ENCODE measurements at places on chromosomes 2 and 18. TPM values are rescaled to one million over a fixed set of nuclear protein-coding genes. Genes with fewer than 3 reads are reported as not detected.

DNA sequence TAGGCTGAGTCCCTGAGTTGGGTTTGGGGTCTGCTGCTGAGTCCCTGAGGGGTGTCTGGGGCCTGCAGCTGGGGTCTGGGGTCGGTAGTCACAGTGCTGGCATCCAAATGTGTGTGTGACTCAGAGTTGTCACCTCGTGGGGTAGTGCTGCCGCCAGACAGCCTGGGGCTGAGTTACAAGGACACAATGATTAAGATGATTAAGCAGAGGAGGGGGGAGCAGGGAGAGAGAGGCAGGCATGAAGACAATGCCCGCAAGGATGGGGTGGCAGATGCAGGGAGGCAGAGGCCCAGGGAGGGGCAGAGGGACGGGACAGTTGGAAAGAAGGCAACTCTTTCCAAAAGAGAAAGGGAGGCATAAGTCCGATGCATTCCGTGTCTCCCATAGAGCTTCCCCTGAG, 120.2 kb downstream of the CELF4 start:
- DNase-seq, result no peak

DNA sequence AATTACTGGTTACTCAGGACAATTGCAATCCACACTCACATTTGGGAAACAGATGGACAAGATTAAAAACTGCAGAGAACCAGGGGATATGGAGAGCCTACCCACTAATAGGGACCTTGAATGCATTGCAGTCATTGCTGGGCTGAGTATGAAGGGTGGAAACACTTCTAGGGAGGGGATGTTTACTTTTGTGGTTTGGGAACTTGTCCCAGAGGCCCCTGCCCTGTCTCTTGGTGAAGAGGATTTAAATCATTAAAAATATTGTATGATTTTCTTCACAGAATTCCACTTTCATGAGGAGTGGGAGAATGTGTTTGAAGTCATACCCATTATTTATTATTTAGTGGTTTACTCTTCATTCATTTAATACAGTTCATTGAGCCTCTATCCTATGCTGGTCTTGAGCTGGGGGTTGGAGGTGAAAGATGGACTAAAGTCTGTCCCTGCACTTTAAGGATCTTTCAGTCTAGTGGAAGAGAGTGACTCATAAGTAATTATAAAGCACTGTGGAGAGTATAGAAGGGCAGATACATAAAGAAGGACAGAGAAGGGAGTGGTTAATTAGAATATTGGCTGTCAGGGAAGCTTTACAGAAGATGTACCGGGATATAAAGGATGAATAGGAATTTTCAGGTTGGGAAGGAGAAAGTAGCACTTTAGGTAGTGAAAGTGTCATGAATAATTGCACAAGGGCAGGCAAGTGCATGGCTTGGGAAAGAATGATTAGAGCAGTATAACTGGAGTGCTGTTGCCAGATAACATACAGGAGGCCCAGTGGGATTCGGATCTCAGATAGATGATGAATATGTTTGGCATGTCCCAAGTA, 313.4 kb downstream of the LPIN1 start:
- no peak for DNase-seq

GRCh38 chr2:18369760-18370159, 190.7 kb downstream of the RDH14 start:
- DNase-seq, result no peak

DNA sequence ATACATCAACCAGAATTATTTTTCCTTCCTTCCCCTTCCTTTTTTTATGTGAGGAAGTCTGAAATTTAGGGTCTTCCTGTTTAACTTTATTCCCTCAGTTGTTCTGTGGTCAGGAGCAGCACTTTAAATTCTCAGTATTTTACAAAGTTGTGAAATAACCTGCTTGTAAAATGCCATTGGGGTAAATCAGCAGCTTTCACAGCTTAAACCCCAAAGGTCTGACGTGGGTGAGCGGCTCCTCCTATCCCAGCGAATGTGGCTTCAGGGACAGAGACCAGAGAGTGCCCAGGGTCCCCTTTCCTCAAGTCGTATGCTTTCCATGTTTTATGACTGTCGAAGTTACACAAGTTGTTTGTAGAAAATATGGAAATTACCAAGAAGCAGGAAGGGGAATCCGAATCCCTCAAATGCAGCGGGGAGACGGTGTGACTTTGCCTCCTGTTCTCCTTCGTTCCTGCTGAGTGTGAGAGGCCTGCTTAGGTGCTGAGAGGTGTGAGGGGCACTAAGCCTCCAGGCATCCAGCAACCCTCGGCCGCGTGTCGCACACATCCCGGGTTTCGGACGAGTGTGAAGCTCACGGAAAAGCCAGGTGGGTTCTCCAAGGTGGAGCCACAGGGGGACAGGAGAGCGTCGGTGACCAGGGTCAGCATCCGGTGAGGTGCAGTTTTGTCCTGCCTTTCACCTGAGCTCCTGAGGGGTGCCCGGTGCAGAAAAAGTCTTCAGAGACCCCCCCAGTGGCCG, 10.8 kb upstream of the KCNG2 start:
- peak; percentile 36 for DNase-seq

GRCh38 chr18:54607213-54608027, 16.4 kb downstream of the DYNAP start:
- DNase-seq, result peak; percentile 100

GRCh38 chr2:158810731-158811460, 15.8 kb downstream of the DAPL1 start:
- no peak for DNase-seq

DNA sequence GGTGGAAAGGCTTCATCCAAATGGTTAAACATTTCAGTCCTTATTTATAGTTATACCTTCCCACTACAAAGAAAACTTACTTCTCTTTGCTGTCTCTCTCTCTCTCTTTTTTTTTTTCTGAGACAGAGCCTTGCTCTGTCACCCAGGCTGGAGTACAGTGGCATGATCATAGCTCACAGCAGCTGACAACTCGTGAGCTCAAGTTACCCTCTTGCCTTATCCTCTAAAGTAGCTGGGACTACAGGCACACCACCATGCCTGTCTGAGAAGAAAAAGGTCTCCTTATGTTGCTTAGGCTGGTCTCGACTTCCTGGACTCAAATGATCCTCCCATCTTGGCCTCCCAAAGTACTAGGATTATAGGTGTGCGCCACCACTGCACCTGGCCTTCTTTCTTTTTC, 32.3 kb upstream of the OLA1 start:
- no peak for DNase-seq

DNA sequence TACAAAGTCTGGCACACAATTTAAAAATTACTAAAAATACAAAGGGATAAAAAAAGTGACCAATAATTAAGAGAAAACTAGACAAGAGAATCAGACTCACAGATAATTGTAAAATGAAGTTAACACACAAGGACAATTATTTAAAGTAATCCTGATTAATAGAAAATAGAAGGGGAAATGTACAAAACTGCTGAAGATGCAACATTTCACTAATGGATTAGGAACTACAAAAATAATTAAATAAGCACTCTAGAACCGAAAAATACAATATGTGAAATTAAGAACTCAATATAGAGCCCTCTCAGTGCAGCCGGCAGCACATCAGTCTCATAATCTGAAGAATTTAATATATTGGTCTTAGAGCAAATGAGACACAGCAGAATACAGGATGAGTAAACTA, 24.6 kb downstream of the HYCC2 start:
- DNase-seq, result no peak

DNA sequence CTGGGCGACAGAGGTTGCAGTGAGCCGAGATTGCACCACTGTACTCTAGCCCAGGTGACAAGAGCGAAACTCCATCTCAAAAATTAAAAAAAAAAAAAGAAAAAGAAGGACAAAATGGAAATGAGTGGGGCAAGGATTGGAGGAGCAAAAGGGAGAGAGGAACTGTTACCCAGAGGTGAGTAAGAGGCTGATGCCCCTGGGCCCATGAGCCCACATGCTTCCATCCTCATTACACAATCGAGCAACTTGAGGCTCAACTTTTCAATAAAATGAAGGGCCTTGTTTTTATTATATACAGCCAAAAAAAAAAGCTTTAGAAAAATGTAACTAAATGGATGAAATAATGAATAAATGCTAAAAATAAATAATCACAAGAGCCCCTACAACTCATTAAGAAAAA, 91.7 kb upstream of the YWHAQ start:
- DNase-seq, result no peak

GRCh38 chr2:223494942-223495341, 107.2 kb downstream of the SCG2 start:
- DNase-seq, result peak; percentile 66

- no peak for DNase-seq
These were observed 129.1 kb downstream of the NRP2 start for GRCh38 chr2:205811387-205811786.

- peak; percentile 11 for DNase-seq
These were observed 14.3 kb downstream of the SIX3 start for GRCh38 chr2:44955593-44956392.

DNA sequence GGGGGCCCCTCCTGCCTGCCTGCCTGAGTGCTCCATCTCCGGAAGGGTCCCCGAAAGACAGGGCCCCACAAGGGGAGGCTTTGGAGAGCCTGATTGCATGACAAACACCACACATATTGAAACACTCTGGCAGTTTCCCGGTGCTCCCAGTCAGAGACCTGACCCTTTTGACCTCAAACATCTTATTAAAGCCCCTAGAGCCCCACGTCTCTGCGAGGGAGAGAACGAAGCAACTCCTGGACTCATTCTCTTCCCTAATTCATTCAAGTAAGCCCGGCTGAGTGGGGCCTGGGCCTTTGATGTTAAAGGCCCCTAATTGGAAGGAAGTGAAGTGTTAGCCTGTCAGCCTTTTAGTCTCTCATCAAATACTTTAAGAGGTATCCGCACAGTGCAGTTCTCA, 335.6 kb downstream of the CYRIA start:
- DNase-seq, result no peak

DNA sequence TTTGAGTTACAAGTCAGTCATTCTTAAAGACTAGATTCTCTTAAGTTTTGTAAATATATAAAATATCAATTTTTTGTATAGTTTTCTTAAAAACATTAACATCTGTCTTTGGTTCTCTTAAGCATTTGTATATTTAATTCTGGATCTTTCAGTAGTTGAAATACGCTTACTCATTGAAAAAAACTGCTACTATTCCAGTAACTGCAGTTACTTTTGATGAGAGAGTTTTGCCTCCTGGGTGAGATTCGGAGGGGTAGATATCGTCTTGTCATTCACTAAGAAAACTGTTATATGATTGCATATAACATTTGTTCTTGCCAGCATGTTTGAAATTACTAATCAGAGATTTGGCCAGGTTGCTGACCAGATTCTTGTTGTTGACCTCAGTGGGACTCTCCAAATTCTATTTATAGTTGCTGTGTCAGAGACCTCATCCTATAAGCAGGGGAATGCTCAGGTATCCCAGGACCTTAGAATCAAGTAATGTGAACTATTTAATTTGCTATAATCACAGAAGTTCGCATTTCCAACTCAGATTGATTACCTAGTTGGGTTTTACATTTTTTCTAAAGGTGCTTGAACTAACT, 7.9 kb downstream of the AGPS start:
- peak; percentile 61 for DNase-seq

DNA sequence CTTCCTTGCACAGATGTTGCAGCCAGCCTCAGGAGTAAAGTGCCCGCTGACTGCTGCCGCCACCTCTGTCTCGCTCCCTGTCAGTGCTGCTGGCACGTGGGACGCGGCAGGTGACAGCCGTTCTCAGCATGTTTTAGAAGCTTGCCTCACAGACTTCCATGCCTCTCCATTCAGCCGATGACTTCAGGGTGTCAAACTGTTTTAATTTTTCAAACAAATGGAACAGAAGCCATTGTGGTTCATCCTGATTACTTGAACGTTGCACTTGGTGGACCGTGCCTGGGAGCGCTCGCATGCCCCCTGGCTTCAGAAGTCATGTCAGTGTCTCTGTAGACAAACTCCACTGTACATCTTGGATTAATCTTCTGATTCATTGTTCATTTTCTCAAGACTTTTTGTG, 62.7 kb upstream of the EML6 start:
- DNase-seq, result no peak

TSPYL6 gene
- total RNA-seq, result not detected

FAP gene
- total RNA-seq, result 0.15 TPM

DCDC2C gene
- total RNA-seq, result not detected

PGAP1 gene
- total RNA-seq, result 2.3 TPM

STK39 gene
- 19.3 TPM for total RNA-seq

CTLA4 gene
- not detected for total RNA-seq

SP110 gene
- 19.4 TPM for total RNA-seq

AQP12A gene
- total RNA-seq, result not detected

All from renal cortical epithelial cell (primary cell).